AG20443 (cell line): ENCODE measurements at places on chromosomes 1 and 21.

- DNase-seq, result no peak
These were observed 328.8 kb downstream of the PLA2G4A start for GRCh38 chr1:187157552-187157951.

GRCh38 chr1:163561580-163562295 lies 240.0 kb downstream of the NUF2 start:
- DNase-seq, result peak; percentile 49

- DNase-seq, result no peak
These were observed 152.9 kb upstream of the HMGB4 start for GRCh38 chr1:33710967-33711366.

- no peak for DNase-seq
These were observed 2099.8 kb downstream of the MRPL39 start for GRCh38 chr21:23507501-23507900.

DNA sequence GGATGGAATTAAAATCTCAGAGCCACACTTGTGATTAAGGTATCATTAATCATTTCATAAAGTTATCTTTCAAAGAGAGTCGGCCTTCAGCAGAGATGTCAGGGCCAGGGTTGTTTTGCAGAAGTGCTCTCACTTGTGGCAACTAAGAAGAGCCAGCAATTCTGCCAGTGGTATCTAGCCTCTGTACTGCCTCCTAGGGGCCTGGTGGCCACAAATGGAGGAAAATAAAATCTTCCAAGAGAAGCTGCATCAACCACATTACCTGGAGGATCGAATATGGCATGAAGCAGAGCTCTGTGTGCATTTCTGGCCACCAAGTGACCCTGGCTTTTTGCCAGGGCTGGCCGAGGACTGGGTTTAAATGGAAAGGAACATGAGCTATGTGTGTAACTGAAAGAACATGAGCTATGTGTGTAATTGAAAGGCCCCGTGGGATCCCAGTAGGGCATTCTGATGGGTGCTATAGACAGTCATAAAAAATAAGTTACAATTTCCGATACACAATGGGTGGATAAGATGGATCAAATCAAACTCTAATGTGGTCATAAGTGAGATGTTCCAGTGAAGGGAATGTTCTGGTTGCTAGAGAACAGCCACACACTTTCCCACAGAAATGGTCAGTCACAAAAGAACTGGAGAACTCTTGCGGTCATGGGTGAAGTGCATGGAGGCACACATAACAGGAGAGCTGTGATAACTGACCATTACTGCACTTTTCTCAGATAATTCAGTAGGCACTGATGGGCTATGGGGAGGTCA lies 335.8 kb downstream of the CAMTA1 start:
- no peak for DNase-seq

GRCh38 chr1:62068416-62068843 lies 126.2 kb upstream of the L1TD1 start:
- DNase-seq, result no peak

DNA sequence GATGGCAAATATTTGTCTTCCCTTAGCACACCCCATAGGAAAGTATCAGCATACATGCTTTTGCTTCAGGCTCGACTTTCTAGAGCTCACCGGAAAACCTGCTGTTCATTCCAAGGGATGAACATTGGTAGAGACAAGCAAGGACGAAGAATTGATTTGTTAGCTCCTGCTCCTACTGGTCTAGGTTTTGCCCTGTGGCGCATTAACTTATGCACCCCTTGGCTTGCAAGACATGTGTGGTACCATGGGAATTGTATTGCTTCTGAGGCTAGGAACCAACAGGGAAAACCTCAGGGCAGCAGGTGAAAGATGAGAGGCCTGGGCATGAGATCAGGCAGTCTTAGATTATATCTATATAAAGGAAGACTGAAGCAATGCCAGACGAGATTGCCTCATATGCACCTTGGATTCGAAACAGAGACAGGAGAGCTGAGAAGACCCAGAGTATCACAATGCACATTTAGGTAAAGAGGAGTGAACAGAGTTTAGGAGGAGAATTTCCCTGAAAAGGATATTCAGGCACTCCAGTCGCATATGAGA lies 771.2 kb upstream of the B3GALT2 start:
- DNase-seq, result no peak

DNA sequence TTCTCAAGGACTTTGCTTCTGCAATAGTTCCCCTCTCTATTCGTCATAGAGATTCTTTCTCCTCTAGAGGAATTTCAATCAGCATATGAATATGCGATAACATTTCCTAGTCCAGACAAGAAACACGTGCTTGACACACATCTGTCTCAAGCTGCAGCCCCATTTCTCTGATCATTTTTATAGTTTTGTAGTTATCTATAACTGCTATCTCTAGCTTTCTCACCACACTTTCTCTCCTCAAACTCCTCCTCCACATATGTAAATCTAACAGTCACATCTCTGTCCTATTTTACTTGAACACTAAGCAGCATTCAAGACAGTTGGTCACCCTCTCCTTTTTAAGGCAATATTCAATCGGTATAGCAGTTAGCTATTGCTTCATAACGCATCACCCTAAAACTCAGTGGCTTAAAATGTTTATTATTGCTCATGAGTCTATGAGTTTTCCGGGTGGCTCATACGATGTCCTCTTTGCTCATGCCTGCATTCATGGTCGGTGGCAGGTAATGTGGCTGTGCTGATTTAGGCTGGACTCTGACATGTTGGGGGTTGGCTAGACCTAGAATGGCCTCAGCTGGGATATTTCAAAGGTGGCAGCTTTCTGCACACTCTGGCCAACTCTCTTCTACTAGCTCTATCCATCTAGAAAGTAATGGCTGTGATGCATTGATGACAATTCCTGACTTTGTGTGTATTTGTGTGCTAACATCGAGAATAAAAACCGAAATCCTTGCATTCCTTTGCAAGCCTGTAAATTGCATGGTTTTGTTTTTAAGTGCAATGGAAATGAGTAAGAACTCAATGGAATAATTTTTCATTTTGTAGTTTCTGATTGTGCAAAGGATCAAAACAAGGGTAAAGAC lies 20.6 kb downstream of the ATP6V1G3 start:
- no peak for DNase-seq

DNA sequence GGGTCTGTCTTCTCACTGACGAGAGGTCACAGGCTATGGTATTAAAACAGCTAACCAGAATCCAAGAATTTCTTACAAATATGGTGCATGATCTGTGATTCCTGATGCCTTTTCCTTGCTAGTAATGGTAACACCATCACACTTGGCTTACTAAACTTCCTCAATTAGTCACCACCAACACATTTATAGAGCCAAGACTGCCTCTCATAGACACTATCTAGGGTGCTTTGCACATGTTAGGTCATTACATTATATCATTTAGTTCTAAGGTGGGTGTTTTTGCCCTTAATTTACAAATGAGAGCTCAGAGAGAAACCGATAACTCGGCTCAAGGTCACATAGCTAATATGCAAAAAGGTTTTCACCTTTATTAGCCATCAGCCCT lies 8.7 kb downstream of the KIF21B start:
- DNase-seq, result no peak

DNA sequence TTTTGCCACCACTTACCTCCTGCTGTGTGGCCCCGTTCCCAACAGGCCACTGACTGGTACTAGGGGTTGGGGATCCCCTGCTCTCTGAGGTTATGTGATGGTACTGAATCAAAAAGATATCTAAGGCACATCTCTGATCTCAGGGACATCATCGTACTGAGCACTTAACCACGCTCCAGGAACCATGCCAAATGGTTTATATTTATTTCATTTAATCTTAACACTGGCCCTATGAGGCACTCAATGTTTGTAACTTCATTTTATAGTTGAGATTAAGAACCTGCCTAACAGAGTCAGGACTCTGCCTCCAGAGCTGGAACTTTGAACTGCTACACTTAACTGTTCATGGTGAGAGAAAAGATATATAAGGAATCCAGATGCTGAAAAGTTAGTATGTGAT lies 98.0 kb upstream of the HP1BP3 start:
- no peak for DNase-seq

- no peak for DNase-seq
These were observed 25.9 kb downstream of the SRSF11 start for GRCh38 chr1:70247122-70247521.

DNA sequence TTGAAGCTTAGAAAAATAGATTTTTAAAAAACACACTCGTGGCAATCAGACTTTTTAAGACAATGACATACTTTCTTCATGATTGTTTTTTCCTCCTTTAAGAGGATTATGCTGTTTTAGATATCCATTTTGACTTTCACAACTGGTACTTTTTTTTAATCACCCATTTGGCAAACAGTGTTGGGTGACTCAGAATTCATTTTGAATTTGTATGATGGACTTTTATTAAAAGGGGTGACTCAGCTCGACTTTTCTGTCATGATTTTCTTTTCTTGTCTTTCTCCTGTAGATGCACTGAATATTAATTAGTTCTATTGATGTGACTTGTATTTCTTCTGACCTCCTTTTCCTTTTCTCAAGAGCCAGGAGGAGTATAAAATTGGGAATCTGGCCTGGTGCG lies 44.7 kb downstream of the FMN2 start:
- peak; percentile 34 for DNase-seq

GRCh38 chr1:34696230-34696629 lies 58.6 kb upstream of the GJB5 start:
- peak; percentile 33 for DNase-seq

DNA sequence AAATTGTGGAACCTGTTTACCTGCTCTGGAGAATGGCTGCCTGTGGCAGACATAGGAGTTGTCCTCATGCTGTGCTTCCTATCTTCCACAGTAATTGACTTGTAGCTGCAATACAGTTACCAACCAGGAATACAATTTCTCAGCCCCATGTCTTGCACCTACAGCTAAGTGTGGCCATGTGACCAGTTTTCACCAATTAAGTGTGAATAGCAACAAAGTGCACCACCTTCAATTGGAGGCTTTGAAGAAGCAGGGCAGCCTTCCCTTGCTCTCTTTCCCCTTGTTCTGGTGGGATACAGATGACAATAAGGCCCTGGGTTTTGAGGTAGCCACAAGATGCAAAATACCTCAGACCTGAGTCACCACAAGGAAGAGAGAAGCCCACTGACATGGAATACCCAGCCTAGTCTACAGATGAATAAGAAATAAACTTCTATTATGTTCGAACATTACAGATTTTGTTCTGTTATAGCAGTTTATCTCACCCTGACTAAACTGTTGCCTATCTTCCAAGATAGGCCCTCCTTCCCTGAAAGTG lies 70.2 kb upstream of the S1PR1 start:
- DNase-seq, result no peak

DNA sequence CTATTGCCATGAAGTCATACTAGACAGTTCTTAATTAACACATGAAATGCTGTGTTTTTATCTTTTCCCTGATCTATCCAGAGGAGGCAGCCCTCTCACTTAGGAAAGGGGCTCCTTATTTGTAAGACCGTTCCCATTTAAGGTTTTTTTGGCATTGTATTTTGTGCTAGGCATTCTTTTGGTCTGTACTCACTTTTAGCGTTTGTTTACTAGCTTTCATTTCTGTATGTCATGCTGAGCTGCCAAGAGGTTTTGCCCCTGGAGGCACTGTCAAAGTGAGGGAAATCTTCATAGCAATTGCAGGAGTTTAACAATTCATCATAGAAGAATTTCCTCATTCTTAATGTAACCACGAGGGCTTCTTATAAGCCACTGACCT lies 59.5 kb downstream of the MTR start:
- DNase-seq, result peak; percentile 63

- no peak for DNase-seq
These were observed 987 bp downstream of the MED8 start for GRCh38 chr1:43388613-43389012.

GRCh38 chr1:209653915-209654351 lies 1.7 kb upstream of the LAMB3 start:
- DNase-seq, result no peak

GRCh38 chr1:27634985-27635367 lies at the start of gene FGR:
Gene FGR (minus strand): TSS chr1:27635185. CDS start chr1:27623916, 11,269 bp downstream.
- no peak for DNase-seq

- DNase-seq, result no peak
These were observed 28.7 kb upstream of the GNG12 start for GRCh38 chr1:67861856-67862516.

DNA sequence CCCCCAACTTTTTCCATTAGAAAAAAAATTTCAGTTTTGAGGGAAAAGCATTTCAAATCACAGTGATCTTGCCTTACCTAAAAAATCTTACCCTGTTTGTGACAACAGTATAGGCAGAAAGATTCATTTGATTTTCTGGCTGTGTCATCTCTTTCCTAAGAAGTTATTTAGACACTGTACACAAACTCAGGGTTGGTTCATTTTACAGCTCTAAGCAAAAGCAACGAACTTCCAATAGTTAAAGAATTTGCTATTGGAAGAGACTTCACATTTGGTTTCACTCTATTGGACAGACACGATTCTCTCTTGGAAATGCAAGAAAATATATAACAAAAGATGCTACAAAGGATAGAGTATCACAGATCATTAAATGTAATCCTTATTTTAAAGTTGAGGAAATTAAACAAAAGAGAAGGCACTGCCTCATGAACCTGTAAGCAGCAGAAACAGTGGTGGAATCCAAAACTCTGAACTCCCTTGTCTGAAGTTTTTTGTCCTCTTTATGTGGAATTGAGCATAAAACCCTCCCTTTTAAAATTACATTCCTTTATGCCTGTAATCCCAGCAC lies 20.8 kb downstream of the EYA3 start:
- DNase-seq, result no peak

DNA sequence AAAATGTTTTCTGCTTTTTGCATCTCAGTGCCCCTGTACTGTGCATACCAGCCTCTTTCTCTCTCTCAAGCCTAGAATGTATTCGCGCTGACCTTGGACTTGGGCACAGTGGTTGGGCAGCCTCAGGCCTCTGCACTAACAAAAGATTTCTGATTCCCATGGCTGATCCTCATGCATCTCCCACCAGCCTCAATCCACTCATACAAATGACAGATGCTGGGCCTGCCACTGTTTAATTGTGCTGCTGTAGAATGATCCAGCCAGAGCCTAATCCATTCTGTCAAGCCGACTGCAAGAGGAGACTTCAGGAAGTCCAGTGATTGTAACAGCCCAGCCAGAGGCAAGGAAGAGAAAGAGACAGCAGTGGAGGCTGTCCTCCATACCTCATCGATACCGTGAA lies 180.8 kb downstream of the ASTN1 start:
- no peak for DNase-seq

GRCh38 chr1:21914880-21915640 lies 22.1 kb downstream of the HSPG2 start:
- peak; percentile 43 for DNase-seq

- peak; percentile 73 for DNase-seq
These were observed 43.7 kb upstream of the RNF11 start for GRCh38 chr1:51192213-51192843.

- no peak for DNase-seq
These were observed 6.7 kb downstream of the C1orf105 start for GRCh38 chr1:172427191-172427590.
